ENCODE measurements at places on chromosomes 16 and 17.

GRCh38 chr17:29154516-29155226 lies 25.5 kb downstream of the MYO18A start:
- peak; percentile 27 for DNase-seq

GRCh38 chr17:21278450-21279197 lies 5.9 kb upstream of the MAP2K3 start:
- peak; percentile 78 for DNase-seq

DNA sequence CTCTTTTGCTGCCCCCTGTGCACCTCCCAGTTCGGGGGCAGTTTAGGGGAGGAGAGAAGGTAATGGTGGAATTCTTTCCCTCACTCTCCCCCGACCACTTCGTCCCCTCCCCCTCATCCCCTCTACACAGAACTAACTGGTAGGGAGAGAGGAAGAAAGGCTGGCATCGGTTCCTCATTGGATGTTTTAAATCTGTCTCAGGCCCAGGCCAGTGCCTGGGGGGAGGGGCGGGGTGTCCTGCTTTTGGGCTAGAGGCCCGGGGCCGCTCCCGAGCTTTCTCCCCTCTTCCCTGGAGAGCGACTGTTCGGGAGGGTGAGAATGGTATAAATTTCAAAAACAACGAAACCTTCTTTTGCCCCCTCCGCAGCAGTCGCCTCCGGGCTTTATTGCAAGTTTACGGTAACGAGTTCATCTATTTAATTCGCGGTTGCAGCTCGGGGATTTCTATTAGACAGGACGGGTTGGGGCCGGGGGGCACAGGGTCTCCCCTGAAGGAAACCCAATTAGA lies at the start of gene PRAC2:
Gene PRAC2, plus strand, starts transcription at position 271 of the 508 bp plus-strand sequence. CDS start 1,226 bp downstream, outside the sequence.
- no peak for DNase-seq

DNA sequence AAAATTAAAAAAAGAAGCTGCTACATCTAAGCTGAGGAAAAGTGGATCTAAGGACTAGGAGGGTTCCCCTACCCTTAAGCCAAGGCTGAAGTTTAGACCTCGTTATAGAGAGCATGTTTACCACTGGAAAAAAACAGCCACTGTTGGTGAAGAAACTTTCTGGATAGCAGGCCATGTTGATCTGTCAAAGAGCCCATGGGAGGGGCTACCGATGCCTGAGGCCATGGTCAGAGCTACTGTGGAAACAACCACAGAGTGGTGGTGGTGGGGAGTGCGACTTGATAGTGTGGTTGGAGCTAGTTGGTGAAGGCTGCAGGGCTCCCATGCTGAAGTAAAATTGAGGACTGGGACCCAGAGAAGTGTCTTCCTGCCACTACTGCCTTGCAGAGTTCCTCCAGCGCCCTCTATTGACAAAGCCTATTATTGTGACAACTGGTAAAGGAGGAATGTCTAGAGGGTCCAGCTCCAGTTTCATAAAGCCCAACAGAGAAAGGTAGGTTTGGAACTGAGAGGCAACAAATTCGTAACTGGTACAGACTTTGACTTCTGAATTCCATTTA lies 12.7 kb upstream of the FAM20A start:
- DNase-seq, result no peak

DNA sequence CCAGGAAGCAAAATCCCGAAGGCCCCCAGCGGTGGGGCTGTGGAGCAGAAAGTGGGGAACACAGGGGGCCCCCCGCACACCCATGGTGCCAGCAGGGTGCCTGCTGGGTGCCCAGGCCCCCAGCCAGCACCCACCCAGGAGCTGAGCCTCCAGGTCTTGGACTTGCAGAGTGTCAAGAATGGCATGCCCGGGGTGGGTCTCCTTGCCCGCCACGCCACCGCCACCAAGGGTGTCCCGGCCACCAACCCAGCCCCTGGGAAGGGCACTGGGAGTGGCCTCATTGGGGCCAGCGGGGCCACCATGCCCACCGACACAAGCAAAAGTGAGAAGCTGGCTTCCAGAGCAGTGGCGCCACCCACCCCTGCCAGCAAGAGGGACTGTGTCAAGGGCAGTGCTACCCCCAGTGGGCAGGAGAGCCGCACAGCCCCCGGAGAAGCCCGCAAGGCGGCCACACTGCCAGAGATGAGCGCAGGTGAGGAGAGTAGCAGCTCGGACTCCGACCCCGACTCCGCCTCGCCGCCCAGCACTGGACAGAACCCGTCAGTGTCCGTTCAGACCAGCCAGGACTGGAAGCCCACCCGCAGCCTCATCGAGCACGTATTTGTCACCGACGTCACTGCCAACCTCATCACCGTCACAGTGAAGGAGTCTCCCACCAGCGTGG lies 6.5 kb downstream of the CBX2 start:
- no peak for DNase-seq

DNA sequence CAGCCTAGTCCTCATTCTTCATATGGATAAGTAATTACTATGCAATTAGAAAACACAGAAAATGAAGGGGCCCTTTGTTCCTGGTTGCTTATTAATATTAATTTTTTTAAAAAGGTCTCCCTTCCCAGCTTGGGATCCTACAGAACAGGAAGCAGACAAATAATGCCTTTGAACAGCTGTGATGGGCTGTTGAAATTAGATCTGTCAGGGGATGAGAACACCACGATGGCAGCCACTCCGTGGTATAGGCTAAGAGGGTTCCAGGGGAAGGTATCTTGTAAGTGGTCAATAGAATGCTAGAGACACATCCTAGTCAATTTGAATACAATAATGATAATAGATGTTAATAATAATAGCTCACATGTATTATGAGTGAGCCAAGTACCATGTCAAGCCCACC lies 83.1 kb downstream of the CCDC182 start:
- no peak for DNase-seq

DNA sequence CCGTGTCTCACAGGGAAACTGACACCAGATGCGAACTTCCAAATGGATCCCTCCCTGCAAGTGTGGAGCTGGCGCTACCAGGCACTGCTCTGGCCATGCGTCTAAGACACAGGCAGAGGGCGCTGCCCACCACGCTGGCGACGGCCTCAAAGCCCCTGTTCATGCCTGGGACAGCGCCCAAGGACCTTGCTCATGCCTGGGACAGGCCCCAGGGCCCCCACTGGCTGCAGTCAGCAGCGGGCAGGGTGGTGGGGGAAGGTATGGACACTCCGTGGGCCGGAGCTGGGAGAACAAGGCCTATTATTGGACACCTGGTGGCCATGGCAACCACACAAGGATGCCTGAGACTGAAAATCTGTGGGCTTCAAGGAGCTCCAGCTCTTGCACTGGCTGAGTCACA lies 8.8 kb downstream of the ZG16B start:
- peak; percentile 66 for DNase-seq

DNA sequence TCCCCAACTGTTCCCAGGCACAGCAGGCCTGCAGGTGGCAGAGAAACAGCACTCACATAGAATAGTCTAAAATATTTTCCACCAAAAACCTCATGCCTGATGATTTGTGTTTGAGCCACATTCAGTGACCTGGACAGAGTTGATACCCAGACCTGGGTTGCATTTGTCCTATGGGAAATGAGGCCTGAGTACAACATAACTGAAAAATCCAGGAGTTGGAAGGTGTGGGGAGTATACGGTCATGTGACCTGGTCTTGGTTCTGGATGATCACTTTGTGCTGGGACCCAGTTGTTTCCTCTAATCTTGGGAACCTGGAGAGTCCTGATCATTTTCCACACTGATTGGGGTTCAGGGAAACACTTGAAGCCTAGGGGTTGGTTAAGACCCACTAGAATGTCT lies 200.3 kb upstream of the MPHOSPH6 start:
- DNase-seq, result no peak

DNA sequence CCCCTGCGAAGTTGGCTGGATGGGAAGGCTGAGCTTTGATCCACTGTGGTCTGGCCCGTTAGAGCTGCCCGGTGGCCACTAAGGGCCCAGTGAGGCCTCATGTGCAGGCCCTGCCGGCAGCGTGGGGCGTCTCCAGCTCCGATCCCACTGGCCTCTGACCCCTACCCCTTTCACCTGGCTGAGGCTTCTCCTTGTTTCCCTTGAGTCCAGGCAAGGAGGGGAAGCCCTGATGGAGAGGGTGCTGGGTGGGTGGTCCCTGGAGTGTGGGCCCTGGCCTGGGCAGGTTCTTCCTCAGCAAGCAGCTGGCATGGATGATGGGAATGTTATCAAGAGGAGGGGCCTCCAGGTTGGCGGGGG lies 356.8 kb downstream of the SEC14L1 start:
- no peak for DNase-seq

- no peak for DNase-seq
Observed at GRCh38 chr17:17086585-17086984, 44.3 kb downstream of the MPRIP start.

GRCh38 chr17:78072961-78073360 lies 55.6 kb downstream of the TMC6 start:
- DNase-seq, result no peak

- DNase-seq, result no peak
Observed at GRCh38 chr17:73759324-73759723, 115.1 kb upstream of the SDK2 start.

DNA sequence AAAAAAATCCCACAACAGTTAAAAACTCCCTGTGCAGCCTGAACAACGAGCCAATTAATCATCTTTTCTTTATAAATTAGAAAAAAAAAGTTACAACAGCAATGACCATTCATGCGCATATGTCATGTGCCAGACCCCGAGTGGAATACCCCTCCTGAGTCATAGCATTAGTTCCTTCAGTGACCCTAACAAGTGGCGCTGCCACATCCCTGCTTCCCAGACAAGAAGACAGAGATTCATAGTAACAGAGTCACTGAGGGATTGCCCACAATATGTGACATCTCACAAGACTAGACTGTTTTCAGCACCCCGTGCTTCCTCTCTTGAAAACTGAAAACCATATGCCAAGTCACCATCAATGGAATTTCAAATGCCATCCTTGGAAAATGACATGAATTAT lies 7.9 kb downstream of the UMOD start:
- no peak for DNase-seq

DNA sequence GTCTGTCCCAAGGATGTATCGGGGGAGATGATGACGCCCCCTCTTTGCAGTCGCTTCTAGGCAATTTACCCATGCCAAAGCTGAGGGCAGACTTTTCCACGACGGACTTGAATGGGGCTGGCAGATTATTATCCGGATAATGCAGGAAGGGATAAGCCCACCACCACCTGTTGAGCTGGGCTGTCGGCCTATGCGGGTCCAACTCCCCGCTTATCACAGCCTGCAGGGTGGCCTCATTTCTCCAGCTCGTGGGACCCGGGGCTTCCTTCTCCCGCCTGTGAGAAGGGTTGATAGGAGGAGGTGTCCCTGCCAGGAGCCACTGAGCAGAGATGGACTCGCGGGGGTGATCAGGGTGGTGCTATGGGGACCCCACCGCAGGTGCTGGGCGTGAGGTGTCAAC lies 559 bp downstream of the CACNG5 start:
- no peak for DNase-seq

GRCh38 chr16:81405702-81406113 lies 38.9 kb upstream of the CMIP start:
- DNase-seq, result no peak

DNA sequence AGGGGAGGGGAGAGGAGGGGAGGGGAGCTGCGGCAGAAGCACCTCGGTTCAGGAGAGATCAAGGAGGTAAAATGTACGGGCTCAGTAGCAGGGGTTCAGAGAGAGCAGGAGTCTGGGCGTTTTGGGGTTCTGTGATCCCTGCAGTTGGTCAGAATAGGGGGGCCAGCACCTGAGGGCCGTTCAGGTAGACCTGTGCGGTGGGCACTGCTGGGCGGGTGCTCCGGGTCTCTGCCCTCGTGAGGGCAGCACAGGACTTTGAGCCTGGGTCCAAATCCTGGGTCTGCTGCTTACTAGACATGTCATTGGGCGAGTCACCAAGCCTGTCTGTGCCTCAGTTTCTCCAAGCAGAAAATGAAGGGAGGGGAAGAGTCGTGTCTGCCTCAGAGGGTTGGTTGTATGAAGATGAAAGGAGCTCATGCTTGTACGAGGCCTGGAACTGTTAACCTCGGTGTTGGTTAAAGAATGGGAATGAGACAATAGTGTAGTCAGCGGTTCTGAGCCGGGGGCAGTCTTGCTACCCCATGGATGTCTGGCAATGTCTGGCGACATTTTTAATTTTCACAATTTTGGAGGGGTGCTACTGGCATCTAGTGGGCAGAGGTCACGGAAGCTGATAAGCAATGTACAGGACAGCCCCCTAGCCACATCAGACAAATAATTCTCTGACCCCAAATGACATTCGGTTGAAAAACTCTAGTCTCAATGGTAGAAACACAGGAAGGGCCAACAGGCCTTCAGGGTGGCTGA lies 35.4 kb downstream of the OR1D5 start:
- DNase-seq, result no peak

DNA sequence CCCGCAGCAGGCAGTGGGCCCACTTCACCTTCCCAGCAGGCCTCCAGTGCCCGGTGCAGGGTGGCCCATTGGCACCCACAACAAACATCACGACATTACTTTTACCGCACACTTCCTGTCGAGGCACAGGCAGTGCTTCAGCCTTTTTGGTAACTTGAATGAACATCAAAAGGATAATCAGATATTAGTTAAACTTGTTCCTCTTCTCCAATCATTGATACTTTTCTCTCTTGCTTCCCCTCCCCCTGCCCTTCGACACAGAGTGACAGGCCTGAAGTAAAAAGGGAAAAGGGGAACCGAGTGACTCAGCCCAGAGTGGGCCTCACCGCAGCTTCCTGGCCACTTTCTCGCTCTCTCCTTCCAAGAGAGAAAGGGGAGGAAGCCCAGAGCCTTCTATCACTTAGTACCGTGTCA lies 507.0 kb downstream of the MAF start:
- peak; percentile 39 for DNase-seq

DNA sequence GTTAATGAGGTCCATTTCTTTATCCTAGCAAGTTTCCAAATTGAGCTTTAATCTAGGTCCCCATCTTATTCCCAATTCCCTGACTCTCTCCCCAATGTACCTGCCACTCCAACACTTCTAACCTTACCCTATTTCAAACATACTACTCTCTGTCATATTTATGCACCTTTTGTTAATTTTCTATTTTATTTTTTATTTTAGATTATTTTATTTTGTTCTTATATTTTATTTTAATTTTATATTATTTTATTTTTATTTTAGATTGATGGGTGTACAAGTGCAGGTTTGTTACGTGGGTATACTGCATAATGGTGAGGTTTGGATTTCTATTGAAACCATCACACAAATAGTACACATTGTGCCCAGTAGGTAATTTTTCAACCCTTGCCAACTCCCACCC lies 333.9 kb upstream of the ERCC4 start:
- no peak for DNase-seq

DNA sequence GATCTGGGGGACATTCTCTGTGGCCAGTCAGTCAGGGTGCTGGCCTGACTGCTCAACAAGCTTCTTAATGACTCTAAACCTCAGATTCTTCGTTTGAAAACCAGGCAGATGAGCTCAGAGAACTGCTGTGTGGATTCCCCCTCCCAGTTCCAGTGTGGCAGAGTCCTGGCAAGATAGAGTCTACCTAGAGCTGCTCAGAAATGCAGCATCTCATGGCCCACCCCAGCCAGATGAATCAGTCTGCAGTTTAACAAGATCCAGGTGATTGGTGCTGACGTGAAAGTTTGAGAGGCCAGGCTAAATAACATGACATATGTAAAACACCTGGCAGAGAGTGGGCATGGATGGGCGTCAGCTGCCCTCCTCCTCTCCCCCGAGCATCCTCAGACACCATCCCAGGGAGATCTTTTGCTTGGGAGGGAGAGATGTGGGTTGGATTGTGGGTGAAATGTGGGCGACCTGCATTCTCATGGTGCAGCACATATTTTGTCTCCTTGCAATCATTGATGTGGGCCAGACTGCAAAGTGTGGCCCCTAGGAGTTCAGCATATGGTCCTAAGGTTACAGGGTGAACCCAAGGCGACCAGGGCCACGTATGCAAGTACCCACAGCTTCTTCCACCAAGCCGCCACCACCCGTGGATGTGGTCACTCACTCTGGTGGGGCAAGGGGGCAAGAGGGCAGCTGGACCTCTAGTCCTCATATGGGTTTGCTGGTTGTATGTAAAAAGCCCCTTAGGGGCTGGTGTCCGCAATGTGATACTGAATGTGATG lies 19.5 kb downstream of the SOCS3 start:
- no peak for DNase-seq

Data from CD4-positive, alpha-beta T cell treated with Interleukin-6 for 4 hours (primary cell).